ENCODE measurements at places on chromosomes 6 and 20.

DNA sequence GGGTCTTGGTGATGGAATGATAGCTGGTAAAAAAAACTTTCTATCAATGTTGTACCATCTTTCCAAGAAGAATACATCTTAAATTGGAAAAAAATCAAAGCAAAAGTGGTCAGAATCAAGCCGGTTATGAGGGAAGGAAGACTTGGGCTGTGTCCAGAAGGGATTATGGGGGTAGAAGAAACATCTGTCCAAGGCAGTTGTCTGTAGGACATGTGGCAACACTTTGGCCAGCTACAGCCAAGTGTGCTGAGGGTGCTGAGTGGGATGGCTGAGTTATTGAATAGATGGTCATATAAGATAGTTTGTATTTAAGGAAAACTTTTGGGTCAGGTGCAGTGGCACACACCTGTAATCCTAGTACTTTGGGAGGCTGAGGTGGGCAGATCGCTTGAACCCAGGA, 38.4 kb downstream of the INSM1 start:
- no peak for DNase-seq

- DNase-seq, result no peak
Measured at GRCh38 chr20:36147690-36148089, 6.8 kb upstream of the EPB41L1 start.

GRCh38 chr6:137492289-137493217, 1.6 kb downstream of the OLIG3 start:
- DNase-seq, result no peak

DNA sequence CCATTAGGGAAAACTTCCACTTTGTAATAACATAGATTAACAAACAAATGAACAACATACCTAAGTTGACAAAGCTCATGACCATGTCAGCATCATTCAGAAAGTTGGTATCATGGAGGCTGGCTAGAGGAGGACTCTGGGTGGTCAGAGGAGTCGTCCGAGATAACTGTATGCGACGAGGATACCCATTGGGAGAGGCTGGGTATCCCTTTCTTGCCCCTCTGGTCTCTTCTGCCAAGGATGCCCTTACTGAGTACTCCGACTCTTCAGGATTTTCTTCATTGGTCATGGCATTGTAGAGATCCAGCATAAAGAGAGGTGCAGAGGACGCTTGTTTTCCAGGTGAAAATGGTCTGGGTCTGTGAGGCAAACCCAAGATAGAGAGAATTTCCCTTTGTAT, 1.1 kb downstream of the BMP5 start:
- DNase-seq, result no peak

GRCh38 chr20:38291966-38292365, 12.0 kb upstream of the BPI start:
- no peak for DNase-seq

DNA sequence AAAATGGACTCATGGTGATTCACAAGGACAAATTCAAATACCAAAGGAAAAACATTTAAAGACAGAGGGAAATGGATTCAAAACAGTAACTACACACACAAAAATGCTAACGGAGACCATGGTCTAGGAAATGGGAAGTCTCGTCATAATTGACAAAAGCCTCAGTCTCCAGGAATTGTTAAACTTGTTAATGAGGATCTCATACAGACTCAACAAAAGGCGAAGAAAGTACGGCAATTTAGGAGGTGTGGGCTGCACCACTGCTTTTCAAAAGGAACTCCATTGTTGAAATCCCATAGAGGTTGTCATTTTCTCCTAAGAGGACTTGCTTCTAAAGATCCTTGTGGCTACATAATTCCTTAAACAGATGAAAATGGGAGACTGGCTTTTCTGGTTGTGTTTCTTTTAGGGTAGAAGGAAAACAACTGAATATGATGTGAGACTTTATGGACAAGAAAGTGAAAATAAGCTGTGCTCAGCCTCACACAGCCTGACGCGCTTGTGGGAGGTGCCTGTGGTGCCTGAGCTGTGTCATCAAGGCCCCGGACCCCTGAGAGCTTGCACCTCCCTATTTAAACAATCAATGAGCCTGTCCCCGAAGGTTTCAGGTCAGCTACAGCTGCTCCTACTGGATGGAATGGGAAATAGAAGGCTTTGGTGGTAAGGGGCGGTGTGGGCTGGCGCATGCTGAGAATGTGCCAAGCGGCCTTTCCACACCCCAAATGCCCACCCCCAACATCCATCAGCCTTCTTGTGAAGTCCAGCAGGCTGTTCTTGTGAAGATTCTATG, 2.5 kb upstream of the CLDN20 start:
- no peak for DNase-seq

DNA sequence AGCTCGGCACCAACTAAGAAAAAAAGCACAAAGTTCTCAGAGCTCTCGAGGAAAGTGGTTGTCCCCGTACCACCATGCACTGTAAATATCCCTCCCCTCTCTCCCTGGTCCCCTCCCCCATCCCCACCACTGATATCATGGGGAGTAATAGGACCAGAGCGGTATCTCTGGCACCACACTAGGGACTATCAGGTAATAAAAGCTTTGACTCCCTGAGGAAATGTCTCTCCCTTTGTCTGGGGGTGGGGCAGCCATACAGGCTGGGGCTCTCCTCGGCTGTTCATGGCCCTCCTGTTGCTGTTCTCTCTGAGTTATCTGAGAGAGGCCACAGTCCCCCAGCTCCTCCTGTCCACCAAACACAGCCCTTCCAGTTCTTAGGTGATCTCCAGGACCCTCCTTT, 5.0 kb upstream of the GNRH2 start:
- no peak for DNase-seq

GRCh38 chr6:73367761-73368355, 1.8 kb downstream of the OOEP start:
- DNase-seq, result no peak

DNA sequence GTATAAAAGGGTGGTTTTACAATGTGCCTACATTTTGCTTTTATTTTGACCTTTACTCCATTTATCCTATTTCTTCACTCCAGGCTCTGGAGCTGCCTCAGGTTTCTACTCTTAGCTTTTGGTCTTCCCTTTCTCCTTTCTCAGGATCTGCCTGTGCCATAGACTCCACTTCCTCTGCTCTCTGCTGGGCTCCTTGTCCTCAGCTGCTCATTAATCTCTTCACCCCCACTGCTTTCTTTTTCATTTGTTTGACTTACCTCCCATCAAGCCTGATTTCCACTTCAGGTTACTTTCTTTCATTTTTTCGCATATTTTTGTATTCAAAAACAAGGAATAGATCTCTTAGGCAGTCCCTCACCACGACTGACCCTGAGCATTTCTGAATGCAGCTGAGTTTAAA, 106.8 kb downstream of the COL19A1 start:
- DNase-seq, result no peak

- DNase-seq, result no peak
Measured at GRCh38 chr20:57056651-57057050, 209.8 kb downstream of the BMP7 start.

DNA sequence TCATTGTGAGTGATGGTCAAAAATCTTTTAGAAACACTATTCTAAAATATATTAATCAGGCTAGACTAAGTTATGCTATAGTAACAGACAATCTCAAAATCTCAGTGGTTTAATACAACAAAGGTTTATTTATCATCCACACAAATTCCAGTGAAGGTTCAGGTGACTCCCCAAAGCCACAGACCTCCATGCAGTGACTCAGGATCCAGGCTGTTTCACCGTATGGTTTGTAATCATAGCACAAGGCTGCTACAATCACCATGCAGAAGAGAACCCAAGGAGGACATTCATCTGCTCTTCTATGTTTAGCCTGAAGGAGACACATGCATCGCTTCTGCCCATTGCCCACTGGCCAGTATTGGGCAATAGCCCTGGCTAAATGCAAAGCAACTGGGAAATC, 46.2 kb downstream of the BFSP1 start:
- no peak for DNase-seq

DNA sequence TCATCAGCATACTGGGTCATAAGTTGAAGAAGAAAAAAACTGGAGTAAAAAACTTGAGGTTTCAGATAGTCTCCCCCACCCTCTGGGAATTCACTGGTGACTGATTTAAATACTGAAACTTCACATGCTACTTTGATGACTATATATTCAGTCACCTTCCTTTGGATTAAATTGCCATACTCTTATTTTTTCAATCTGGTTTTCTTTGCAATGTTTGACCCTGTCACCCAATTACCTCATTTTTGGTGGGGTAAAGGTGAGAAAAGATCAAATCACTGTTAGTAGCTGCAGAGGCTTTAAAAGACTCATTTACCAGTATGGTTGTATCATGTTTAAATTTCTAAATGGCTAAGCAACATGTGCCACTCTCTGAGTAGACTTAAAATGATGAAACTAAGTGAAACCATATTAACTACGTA, 862.7 kb upstream of the FLRT3 start:
- DNase-seq, result no peak

DNA sequence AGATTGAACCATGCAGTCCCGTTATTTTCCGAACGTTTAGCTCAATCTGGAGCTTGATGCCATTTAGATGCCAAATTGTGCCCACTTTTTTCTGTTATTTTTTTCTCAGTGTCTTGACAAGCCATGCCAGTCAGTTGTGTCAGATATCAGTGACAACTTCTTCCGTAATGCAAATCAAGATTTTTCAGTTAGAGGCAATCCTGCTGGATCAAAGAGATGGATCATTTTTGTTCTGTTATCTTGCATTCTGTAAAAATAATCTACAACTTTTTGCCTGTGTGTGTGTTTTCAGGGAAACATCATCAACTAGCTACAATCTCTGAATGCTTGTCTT, 31.1 kb upstream of the GLP1R start:
- no peak for DNase-seq

DNA sequence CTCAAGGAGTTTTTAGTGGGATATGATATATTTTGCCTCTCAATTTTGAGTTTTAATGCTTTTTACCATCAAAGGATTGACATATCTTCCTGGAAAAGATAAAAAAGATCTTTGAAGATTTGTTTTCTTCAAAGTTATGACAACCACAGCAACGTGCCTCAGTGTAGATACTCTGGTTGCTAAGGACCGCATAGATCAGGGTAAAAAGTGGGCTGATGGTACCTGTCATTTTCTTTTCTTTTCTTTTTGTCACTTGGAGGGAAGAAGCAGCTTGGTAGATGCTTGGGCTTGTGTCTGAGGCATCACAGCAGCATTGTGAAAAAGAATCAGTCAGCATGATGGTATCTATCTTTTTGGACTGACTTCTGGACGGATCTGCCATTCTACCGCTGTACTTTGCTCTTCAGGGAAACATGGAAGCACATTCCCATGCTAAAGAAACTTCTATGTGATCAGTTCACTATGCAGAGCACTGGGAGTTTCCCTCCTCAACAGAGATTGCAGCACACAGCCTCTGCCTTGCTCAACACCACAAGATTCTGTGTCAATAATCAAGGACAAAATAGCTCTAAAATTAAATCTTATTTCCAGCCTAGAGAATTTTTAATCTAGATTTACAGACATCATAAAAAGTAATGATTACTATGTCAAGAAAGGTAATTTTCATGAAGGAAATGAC, 54.8 kb upstream of the SGK1 start:
- no peak for DNase-seq

DNA sequence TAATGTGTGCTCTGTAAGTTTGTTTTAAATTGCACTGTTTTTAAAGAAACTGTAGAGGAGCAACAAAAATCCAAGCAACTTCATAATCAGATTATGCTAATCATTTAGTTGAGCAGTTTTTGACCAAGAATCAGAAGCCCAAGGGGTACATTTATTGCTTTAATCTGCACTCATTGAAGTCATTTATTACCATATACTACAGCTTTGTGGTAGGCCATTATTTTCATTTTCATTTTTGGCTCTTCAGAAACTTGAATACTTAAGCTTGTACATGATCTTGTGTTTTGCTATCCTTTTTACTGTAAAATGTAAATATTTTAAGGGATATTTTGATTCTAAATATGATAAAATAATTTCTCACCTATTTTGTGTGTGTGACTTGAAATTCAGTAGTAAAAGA, 78.5 kb downstream of the PHF3 start:
- DNase-seq, result no peak

GRCh38 chr20:58636983-58637421, 14.1 kb upstream of the STX16 start:
- DNase-seq, result peak; percentile 57

- no peak for DNase-seq
Measured at GRCh38 chr20:63429992-63430391, 42.5 kb downstream of the KCNQ2 start.

- no peak for DNase-seq
Measured at GRCh38 chr6:82889143-82889542, 176.5 kb downstream of the UBE3D start.

- no peak for DNase-seq
Measured at GRCh38 chr6:10404799-10405512, 9.9 kb downstream of the TFAP2A start.

- no peak for DNase-seq
Measured at GRCh38 chr6:9266741-9267140, 831.4 kb upstream of the SLC35B3 start.

DNA sequence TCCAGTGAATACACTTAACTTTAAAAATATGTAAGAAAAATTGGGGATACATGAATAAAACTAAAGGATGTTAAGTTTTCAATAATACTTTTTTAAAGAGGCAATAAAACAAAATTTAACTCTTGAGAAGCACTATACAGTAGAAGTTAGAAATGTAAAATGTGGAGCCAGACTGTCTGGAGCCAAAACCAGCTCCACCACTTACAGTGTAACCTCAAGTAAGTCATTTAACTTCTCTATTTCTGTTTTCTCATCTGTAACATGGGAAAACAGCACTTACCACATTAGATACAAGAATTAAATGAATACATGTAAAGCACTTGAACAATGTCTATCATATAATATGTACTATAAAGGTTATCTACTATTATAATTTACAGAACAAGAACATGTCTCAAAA, 6.7 kb downstream of the ATG5 start:
- DNase-seq, result no peak

DNA sequence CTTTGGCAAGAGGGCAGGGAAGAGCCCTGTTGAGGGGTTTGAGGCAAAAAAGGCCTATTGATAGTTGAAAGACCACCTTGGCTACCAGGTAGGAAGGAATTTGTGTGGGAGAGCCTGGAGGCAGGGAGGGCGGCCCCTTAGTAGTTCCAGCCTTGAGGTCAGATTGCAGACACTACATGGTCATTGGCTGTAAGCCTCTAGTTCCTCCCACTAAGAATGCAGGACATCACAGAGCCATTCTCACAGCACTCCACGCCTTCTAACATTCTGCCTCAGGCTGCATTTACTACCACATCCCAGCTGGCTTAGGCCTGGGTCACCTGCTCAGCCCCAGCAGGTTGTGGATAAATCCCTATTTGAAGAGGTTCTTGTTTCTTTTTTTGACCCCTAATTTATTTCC, 91.0 kb upstream of the SNX9 start:
- DNase-seq, result no peak

DNA sequence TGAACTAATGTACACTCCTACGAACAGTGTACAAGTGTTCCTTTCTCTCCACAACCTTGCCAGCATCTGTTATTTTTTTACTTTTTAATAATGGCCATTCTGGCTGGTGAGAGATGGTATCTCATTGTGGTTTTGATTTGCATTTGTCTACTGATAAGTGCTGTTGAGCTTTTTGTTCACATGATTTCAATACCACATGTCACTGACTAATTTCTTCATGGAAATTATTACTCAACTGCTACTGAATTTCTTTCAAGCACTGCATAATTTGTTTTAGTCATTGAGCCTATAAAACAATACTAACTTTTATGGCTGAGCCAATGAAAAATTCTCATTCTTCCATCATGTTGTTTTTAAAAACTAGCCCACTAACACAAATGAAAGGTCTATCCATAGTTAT, 115.4 kb downstream of the FRK start:
- no peak for DNase-seq

- no peak for DNase-seq
Measured at GRCh38 chr20:15561707-15562404, 1011.4 kb downstream of the KIF16B start.

All from ascending aorta (tissue), 2 donors.